ENCODE measurements at places on chromosomes 2 and 18.

GRCh38 chr2:16663121-16663905 is 2.3 kb downstream of the CYRIA start:
- no peak for DNase-seq

- no peak for DNase-seq
Observed at GRCh38 chr2:144252694-144253093, 267.2 kb downstream of the ZEB2 start.

- peak; percentile 29 for DNase-seq
Observed at GRCh38 chr18:79850731-79851130, 53.0 kb downstream of the KCNG2 start.

DNA sequence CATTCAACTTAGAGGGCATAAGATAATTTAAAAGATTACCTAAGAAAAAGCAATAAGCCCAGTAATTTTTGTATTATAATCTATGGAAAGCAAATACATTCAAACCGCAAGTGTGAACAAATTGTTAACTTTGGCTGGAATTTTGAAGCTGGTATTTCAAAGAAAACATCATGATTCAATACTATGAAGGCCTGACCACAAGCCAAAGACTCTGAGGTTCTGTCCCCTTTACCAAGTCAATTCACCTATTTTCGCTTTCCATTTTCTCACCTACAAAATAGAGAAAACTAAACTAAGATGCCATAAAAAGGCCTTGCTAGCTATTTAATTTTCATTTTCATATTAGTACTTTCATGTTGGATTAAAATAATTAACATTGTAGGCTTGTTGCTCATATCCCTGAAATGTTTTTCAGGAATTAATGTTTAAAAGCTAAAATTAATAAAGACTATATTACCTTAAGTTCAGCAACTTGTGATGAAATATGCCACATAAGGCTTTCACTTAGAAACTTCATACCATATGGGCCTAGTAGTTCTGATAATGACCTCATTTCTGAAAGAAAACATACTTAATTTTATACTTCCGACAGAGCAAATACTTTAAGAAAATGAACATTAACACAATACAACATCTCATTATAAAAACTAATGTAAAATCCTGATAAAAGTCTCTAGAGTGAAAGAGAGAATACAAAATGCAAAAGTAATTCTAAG is 85.7 kb upstream of the FRZB start:
- DNase-seq = no peak

- DNase-seq = peak; percentile 63
Observed at GRCh38 chr2:73063909-73064875, 7.3 kb downstream of the SFXN5 start.

GRCh38 chr2:110677080-110677479 is 783 bp downstream of the BUB1 start:
- no peak for DNase-seq

GRCh38 chr2:20542269-20542668 is 95.4 kb downstream of the RHOB start:
- no peak for DNase-seq

GRCh38 chr2:156615836-156616322 is 179.7 kb downstream of the GPD2 start:
- no peak for DNase-seq

- no peak for DNase-seq
Observed at GRCh38 chr2:195572895-195573683, 83.9 kb upstream of the SLC39A10 start.

- DNase-seq = no peak
Observed at GRCh38 chr2:239034561-239035341, 186.9 kb downstream of the TWIST2 start.

GRCh38 chr2:126449677-126450076 is 206.3 kb upstream of the GYPC start:
- DNase-seq = no peak

GRCh38 chr2:60510713-60511112 is 42.7 kb downstream of the BCL11A start:
- DNase-seq = no peak

GRCh38 chr2:197453914-197454398 is 604 bp downstream of the COQ10B start:
- DNase-seq = peak; percentile 25

GRCh38 chr2:150767991-150768746 is 280.7 kb upstream of the RND3 start:
- DNase-seq = no peak

DNA sequence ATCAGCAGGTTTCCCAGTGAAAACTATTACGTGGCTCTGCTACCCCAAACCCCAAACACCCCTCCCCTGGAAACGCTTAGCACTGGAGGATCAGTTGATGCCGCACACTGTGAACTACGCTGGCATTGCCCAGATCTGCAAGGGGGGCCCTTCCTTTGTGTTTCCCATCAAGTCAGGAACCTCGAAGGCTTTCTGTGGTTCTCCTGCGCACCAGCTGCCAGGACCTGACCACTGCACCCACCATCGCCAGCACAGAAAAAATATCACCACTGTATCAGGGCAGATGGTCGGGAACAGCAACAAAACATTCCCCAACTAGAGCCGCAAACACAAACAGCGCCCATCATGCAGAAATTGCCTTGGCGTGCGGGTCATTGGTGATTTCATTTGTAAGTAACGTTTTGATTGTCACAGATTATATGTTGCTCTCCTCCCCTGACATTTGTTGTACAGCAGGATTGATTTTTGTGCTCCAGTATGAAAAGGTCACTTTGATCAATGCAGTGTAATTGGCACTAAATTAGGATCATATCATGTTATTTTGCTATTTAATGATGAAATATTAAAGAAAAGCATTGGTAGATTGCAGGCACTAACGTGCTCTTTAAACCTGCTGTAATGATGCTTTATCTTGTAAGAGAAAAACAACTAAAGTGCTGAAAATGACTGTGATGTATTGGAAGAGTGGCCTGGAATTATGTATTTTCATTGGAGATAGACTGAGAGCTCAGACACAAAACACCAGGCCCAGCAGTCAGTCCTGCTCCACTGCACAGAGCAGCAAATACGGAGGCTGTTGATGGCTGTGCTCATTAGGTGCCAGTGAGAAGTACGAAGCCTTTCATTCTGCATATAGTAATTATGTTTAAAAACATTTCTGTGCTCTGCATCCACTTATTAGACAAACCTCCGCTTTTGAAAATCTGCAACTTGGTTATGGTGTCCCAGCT is 833.2 kb upstream of the SALL3 start:
- no peak for DNase-seq

DNA sequence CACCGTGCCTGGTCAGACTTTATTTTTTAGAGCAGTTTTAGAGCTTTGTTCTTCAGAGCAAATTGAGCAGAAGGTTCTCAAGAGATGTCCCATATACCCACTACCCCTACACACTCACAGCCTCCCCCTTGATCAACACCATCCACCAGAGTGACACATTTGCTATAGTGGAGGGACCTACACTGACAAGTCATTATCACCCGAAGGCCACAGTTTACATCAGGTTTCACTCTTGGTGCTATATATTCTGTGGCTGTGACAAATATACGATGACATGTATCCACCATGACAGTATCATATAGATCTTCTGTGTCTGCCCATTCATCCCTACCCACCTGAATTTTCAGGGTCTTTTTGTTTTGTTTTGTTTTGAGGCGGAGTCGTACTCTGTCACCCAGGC is 15.4 kb upstream of the ATP6V1C2 start:
- no peak for DNase-seq

DNA sequence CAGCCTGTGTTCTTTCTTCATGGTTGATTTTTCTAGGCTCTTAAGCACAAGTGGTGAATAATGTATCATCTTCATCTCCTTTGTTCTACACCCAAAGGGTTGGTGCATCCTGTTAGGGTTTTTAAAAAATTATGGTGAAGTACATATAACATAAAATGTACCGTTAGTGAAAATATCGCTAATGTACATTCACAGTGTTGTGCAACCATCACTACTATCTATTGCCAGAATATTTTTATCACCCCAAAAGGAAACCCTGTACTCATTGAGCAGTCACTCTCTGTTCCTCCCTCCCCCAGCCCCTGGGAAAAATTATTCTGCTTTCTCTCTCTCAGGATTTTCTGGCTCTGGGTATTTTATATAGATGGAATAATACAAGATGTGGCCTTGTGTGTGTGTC is 98.5 kb downstream of the PRKCE start:
- DNase-seq = no peak

Measured in H1 (cell line).